NCI-H526 treated with DMSO at 0.1 percent for 48 hours (cell line): ENCODE measurements at places on chromosomes 5 and 9.

DNA sequence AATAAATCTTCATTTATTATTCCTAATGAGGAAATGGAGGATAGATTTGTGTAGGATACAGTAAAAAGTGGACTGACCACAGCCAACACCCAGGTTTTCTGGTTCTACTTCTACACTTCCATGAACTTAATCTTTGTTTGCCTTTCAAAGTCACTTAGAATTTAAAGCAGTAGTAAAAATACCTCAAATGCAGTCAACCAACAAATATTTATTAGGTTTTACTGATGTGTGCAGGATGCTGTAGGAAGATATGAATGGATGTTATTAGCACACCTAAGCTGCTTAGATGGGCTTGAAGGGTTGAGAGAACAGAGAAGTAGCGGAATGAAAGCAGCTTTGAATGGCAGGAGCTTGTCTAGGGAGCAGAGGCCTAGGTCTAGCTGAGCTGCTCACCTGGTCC is 201.1 kb downstream of the PALM2AKAP2 start:
- DNase-seq, result no peak

- DNase-seq, result no peak
Measured at GRCh38 chr9:91424403-91425176, 958 bp upstream of the NFIL3 start.

- no peak for DNase-seq
Measured at GRCh38 chr5:81657386-81657785, 93.5 kb downstream of the SSBP2 start.

GRCh38 chr5:73030995-73031394 is 75.2 kb downstream of the FCHO2 start:
- no peak for DNase-seq

DNA sequence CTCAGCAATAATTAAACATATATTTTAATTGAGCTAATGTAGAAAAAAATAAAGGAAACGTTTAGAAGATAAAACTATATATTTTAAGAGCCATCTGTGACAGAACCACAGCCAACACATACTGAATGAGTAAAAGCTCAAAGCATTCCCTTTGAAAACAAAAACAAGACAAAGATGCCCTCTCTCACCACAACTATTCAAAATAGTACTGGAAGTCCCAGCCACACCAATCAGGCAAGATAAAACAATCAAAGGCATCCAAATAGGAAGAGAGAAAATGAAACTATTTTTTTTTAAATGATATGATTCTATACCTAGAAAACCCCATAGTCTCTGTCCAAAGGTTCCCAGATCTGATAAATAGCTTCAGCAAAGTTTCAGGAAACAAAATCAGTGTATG is 262.0 kb downstream of the HTR1A start:
- DNase-seq, result no peak

GRCh38 chr9:114374936-114375335 is 12.8 kb downstream of the AKNA start:
- DNase-seq, result no peak

DNA sequence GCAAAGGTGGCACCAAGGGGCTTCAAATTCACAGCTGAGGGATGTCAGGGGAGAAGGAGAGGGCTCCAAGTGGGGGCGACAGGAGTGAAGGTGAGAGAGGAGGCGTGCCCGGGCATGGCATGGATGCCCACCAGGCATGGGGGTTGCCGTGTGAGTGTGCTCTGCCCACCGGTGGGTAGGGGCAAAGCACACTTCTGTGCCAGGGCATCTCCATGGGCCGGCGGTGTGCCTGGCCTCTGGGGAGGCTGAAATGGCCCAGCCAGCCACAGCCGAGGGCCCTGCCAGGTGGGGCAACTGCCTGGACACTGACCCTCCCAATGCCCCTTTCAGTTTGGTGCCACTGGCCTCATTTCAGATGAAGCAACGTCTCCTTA is 14.0 kb upstream of the RNU6ATAC start:
- DNase-seq, result no peak

- no peak for DNase-seq
Measured at GRCh38 chr9:79469164-79469563, 102.6 kb upstream of the TLE4 start.

DNA sequence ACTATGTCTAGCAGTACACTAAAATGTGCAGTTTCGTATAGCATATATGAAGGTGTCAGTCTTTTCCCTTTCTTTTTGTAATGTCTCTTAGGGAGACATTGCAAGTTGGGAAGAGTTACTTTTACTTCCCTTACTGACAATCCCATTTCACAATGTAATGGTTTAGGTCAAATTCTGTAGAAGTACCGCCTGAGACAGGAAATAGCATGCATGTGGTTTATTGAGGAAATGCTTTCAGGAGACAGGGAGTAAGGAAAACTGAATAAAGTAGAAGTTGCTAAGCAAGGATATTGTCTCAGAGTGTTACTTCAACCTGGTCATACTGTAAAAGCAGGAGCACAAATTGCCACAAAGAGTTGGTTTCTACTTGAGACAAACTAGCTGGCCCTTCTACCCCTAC is 32.1 kb upstream of the MSANTD3 start:
- DNase-seq, result no peak

- no peak for DNase-seq
Measured at GRCh38 chr9:2771661-2772060, 54.4 kb downstream of the KCNV2 start.

- DNase-seq, result no peak
Measured at GRCh38 chr5:149496166-149496565, 55.1 kb downstream of the CSNK1A1 start.

DNA sequence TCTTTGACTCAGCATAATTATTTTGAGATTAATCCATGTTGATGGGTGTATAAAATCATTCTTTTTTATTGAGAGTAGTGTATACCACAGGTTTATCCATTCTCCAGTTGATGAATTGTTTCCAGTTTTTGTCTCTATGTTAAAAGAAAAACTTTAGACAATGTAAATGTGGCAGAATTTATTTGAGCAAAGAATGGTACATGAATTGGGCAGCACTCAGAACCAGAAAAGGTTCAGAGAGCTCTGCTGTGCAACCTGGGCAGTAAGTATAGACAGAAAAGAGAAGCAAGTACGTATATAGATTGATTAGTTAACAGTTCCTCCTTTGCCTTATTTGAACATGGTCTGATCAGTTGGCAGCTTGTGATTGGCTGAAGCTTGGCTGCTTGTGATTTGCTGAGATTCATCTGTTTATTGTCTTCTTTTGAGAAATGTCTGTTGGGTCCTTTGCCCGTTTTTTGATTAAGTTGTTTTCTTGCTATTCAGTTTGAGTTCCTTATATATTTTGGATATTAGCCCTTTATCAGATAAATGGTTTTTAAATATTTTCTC is 41.4 kb downstream of the CDC42SE2 start:
- no peak for DNase-seq

DNA sequence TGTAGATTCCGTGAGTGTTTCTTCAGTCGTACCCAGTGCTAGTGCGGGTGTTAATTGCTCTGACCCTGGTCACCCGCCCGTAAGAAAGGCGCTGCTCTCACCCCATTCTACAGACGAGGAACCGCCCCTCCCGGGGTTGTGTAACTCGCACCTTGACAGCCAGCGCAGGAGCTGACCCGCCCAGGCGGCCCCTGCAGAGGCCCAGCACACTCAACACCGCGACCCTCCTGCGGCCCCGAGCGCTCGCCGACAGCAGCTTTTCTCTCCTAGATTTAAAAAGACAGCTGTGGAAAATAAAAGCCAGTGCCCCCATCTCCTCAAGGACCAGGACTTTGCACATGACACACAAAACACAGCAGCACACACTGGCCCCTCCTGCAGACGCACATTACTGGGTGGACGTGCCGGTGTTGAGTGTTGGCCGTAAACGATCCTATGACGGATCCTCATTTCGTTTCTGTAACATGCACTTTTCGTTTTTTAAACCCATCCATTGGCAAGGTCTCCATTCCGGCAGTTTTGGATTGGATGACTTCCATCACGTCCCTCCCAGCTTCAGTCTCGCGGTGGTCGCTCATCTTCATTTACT is 22.9 kb downstream of the OR2V2 start:
- no peak for DNase-seq

DNA sequence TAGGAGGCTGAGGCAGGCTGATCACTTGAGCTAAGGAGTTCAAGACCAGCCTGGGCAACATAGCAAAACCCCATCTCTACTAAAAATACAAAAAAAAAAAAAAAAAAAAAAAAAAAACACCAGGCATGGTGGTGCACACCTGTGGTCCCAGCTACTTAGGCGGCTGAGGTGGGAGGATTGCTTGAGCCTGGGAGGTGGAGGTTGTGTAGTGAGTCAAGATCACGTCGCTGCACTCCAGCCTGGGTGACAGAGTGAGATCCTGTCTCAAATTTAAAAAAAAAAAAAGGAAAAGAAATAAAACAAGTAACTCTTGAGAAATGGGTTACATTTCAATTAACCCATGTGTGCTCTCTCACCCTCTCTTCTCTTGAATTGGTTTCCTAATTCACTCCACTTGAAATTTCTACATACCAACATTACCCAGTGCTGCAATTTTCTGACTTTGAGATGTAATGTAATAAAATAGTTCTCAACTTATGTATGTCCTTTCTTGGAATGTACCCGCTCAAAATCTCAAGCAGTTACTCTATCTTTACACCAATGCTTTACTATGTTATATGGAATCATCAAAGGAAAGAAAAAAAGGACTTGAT is 35.8 kb downstream of the TMEM245 start:
- no peak for DNase-seq

DNA sequence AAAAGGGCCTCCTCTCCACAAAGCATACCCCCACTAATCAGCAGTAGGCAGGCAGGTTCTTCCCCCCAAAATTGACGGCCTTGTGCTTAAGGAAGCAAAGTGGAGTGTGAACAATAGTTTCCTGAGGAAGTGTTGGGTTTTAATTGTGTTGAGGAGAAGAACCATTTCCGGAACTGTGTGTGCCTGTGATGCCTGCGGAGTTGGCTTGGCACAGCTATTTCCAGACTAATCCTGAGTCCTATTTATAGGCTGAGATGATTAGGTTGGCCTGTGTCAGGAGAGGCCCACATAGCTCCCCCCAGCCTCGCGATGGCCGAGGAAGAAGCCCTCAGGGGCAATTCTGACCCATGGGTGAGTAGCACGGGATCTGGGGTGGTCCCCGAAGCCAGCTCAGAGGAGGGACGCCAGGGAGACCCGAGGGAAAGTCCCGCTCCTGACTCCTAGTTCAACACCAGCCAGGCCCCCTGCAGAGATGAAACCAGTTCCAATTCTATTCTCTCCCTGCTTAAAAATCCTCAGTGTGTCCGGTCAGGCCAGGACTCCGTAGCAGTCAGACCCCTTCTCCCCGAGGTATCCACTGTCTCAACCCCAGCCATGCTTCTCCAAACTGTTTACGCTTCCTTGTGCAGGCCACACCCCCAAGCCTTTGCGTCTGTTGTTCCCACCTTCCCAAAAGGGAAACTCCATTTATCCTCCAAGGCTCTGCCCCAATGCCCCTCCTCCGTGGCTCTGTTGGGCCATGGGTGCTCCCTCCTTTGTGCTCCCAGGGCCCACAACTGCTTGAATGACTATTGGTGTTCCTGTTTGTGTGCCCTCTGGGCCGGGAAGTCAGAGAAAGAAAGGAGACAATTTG is 18.1 kb downstream of the GSN start:
- no peak for DNase-seq

- no peak for DNase-seq
Measured at GRCh38 chr9:71058660-71059059, 62.8 kb downstream of the TRPM3 start.

- DNase-seq, result no peak
Measured at GRCh38 chr9:23552876-23553601, 273.0 kb downstream of the ELAVL2 start.

- DNase-seq, result no peak
Measured at GRCh38 chr5:170097934-170098333, 7.8 kb upstream of the FOXI1 start.

- no peak for DNase-seq
Measured at GRCh38 chr9:119175581-119175980, 193.7 kb downstream of the BRINP1 start.

DNA sequence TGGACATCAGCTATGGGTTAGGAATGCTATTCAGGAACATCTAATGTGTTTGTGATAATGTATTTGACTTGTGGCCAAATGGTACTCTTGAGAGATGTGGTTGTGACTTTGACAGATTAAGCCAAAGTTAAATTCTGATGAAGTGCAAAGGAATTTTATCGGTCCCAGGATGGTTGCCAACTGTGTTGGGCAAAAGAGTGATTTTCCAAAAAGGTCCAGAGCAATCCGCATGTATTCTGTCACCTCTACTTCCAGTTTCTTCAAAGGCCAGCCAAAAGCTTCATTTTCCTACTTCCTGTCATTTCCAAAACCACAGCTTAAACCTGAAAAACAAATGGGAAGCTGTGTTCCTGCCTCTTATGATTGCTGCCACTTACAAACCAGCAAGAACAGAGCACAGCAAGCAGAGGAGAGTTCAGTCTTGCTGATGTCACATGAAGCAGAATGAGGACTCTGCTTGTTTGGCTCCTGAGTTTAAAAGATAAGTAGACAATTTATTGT is 59.8 kb downstream of the MARCHF3 start:
- no peak for DNase-seq

GRCh38 chr9:128101231-128101661 is 26.3 kb downstream of the PTGES2 start:
- DNase-seq, result no peak

GRCh38 chr9:5614985-5615384 is 13.9 kb upstream of the RIC1 start:
- DNase-seq, result no peak

DNA sequence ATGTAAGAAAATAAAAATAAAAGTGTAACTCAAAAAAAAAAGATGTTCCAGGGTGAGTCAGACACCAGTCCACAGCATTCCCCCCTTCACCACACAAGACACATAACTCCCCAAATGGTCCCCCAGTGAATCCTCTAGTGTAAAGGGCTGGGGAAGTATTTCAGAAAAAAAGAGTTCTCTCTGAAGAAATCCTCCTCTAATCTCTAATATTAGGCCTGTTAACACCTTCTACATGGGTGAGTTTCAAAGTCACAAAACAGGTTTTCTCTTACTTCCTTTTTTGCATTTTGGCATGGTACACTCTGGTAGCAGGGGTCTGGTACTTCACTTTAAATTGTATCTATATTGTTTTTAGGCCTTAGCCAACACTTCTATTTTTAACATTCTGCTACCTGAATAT is 28.2 kb downstream of the RNF145 start:
- no peak for DNase-seq

DNA sequence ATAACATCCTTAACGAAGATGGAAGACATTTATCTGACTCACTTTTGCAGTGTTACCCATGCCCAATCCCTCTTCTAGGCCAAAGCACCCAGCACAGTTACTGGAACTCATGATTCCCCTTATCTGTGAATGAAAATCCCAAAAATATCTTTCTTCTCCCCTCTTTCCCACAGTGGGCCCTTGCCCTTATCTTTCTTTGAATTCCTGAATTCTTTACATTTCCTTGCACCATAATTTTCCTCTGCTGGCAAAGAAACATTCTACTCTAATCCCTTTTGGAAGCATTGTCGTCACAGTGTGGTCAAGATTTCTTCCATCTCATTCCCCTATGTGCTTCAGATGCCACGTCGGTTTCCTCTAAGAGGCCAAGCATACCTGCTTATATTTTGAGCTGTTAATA is 135.9 kb upstream of the LIFR start:
- no peak for DNase-seq
